ENCODE measurements at places on chromosomes 11 and 22.

DNA sequence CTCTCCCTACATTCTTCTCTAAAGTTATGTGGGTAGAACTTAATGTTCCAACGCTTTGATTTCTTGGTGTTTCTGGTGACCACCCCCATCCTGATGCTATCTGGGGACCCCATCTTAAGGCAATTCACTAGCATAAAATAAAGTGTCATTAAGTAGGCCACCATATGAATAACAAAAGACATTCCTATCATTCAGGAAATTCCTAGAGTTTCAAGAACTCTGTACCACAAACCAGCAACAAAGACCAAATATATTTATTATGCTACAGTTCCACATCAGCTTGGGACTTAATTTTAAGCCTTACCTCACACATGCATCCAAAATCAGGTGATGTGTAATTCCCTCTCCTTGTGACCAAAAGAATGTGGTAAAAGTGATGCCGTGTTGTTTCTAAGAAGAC is 254.6 kb upstream of the LRRC4C start:
- DNase-seq: no peak

- no peak for DNase-seq
Observed at GRCh38 chr11:61281581-61282250, 13.4 kb downstream of the VWCE start.

GRCh38 chr11:117071344-117071787 is 26.9 kb downstream of the SIK3 start:
- no peak for DNase-seq

DNA sequence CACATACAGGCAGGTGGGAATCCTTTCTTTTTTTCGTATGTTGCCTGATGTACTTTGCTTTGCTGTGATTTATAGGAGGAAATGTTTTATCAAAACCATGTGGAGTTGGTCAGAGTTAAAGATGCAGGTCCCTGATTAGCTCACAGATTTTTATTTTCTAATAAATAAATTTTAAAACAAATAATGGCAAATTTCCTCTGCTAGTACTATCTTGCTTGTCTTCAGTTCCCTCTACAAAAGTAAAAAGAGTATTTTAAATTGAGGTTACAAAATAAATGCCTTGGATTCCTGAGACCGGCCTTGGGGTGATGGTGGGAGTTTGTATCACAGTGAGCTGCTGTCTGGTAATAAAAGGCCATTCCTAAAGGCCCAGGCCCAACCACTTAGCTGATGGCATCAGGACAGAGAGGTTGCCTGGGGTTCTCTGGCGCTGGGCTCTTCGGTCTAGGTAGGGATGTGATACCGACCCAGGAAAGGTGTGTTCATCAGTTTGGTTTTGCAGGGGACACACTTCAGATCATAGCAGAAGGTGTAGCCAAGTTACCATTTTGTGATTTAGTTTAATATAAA is 129.0 kb downstream of the TBC1D22A start:
- no peak for DNase-seq

DNA sequence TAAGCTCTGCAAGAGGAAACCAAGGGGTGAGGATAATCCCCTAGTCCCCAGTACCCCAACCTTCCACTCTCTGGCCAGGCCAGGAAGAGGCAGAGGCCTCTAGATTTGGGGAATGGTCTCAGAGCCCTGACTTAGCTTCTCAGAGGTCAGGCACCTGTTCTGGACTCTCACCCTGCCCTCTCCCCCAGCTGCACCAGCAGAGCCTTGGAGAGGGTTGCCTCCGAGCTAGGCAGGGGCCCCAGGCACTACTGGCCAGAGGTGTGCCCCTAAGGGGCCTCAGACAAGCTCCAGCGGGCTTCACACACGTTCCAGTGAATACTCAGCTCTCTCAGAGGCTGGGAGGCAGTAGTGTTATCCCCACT is 8.0 kb downstream of the FREY1 start:
- no peak for DNase-seq

Measured in stimulated activated CD8-positive, alpha-beta memory T cell treated with anti-CD3 and anti-CD28 coated beads, Interleukin-12 subunit alpha, Interleukin-12 subunit beta, amount 100 ng/mL, for 1 hour (primary cell).